ENCODE measurements at places on chromosomes 11 and 22.

DNA sequence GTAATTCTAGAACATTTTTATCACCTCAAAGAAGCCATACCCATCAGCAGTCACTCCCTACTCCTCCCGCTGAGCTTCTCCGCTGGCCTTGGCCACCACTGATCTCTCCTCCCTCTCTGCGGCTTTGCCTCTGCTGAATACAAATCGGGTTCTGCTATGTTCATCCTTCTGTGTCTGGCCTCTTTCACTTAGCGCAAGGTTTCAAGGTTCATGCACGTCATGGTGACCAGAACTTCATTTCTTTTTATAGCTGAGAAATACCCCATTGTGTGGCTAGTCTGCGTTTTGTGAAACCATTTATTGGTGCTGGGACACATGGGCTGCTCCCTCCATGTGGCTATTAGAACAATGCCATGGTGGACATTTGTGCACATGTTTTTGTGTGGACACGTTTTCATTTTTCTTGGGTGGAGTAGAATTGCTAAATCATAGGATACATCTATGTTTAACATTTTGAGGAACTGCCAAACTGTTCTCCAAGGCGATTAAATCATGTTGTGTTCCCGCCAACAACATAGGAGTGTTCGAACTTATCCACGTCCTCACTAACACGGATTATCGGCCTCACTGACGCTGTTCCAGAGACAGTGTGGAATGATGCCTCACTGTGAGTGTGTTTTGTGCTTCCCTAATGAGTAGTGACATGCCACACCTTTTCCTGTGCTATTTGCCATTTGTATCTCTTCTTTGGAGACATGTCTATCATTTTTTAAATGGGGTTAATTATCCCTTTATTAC lies 24.2 kb upstream of the KRTAP5-6 start:
- DNase-seq, result no peak

DNA sequence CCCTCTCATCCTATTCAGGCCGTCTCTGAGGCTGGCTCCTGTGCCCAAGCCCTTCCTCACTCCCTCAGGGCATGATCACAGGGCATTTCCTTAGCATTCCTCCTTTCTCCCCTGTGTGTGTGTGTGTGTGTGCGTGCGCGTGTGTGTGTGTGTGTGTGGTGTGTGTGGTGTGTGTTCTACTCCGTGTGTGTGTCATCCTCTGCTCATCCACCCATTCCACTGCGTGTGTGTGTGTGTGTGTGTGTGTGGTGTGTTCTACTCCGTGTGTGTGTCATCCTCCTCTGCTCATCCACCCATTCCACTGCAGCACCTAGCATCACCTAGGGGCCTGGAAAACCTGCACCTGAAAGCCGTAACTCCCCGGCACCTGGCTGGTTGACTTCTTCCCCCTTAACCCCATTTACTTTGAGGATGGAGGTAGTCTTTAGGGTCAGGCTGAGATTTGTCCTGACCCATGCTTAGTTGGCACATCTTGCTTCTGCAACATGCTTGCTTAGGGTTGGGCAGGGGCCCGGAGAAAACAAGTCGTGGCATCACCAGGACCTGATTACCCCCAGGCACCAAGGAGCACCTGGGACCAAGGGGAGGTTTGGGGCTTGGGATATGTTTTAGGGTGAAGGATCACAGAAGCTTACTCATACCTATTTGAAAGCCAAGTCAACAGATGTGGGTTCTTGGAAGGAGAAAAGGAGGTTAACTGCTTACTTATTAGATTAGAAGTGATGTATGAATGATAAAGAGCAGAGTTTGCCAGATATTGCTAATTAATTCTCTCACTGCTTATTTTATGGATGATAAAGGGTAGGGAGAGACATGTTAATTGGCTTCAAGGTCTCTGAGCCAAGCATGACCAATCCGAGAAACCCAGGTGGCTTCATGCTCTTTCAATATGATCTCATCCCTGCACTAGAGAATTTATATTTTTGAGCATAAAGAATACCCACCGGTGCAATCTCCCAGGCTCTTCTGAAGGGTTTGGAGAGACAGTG lies 18.9 kb downstream of the TIMP3 start:
- DNase-seq, result no peak

DNA sequence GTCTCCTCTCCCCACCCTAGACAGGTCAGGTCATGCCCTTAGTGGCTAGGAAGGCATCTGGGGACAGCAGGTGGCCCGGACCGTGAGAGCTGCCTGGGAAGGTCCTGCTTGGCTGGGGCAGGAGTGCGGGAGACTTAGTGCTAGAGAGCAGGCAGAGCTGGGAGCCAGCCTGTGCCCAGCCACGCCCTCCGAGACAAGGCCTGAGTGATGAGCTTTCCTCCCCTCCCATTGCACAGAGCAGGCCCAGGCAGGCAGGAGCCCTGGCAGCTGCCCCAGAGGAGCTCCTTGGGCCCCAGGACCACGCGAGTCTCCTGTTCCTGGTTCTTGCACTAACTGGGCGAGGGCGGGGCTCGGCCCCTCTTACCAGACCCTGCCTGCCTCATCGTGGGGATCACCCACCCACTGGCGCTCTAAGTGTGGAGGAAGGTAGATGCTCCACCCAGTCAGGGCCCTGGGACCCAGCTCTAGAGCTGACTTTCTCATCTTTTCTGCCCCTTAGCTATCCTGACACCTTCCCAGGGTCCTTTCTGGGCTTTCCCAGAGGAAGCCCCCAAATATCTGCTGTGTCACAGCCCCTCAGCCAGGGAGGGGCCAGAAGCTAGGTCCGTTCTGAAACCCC lies 44.9 kb downstream of the MACROD1 start:
- DNase-seq, result no peak

GRCh38 chr11:24422376-24422775 lies 74.5 kb upstream of the LUZP2 start:
- no peak for DNase-seq

GRCh38 chr11:78349624-78350023 lies 68.0 kb downstream of the GAB2 start:
- DNase-seq, result no peak

- no peak for DNase-seq
Measured at GRCh38 chr22:21685164-21685513, 19.3 kb downstream of the PPIL2 start.

DNA sequence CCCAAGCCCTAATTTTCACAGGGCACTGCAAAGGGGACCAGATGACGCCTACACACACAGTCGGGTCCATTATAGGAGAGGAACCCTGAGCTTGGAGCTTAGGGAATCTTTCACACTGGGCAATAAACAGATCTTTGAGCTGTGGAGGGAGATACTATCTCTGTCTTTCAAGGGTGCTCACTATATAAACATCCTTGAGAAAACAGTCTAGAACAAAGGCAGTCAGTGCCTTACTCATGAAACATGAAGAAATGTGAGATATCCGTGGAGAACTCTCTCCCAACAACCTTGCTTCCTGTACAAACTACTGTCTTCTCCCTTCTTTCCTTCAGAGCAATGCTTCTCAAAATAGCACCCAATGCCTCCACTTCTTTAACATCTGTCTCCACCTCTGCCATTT lies 109.0 kb upstream of the APOA1 start:
- DNase-seq, result no peak

DNA sequence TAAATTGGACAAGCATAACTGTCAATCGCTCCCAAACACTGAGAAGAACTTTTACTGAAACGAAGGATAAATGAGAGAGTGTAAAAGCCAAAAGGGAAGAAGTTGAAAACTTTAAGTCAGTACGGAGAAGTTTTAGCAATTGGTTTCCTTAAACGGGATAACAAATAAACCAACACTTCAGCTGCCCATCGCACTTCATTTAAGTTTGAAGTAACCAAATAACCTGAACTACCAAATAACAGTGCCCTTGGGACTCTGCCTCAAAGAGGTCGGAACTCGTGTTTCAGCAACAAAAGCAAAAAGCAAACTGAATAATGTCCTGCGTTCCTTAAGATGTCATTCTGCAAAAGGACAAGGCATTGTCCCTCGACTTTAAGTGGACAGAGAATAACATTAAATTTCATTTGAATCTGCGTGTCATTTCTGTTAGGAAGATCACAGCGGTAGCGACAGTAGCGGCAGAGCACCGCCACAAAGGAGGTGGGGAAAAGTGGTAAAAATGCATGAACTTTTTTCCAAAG lies 127.0 kb upstream of the C11orf58 start:
- DNase-seq, result no peak

GRCh38 chr11:132126973-132127899 lies 756.8 kb downstream of the NTM start:
- DNase-seq, result no peak

All from activated naive CD4-positive, alpha-beta T cell treated with Interleukin-2 at 50 U/mL for 16 hours (primary cell).